Activated CD4-positive, alpha-beta T cell treated with anti-CD3 and anti-CD28 coated beads for 36 hours (primary cell): ENCODE measurements at places on chromosomes 5 and 9. TPM values are rescaled to one million over a fixed set of nuclear protein-coding genes. Genes with fewer than 3 reads are reported as not detected.

DNA sequence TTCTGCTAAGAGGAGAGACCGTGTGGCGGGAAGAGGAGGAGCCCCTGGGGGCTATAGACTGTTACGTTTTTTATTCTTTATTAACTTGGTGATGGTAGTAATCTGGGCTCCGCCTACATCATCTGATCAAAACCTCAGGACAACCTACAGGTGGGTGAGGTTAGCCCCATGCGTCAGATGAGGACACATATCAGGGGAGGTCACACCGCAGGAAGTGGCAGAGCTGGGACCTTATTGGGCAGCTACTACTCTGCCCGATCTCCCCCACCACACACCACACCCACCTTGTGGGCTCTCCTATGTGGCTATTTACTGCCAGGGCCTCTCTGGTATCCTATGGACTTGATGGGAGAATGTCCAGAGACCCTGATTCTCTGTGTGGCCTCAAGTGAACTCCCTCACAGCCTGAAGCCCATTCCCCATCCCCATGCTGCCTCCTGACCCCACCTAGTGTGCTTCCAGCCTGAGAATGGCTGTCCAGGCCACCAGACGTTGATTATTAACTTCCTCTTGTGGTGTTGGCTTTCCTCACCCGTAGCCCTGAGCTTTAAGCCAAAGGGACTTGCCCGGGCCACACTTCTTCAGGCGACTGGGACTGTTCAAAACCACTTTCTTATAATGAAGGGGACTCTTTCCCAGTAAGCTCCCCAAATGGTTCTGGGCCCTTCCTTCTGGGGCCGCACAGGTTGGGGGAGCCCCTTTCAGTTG, 8.2 kb downstream of the UNC5A start:
- peak; percentile 31 for DNase-seq

GRCh38 chr9:109708451-109708945, 71.5 kb upstream of the PALM2AKAP2 start:
- DNase-seq: no peak

IFNB1 gene
- total RNA-seq: 1.4 TPM

HTR4 gene
- total RNA-seq: not detected

SPATA31A3 gene
- not detected for total RNA-seq
